ENCODE measurements at places on chromosomes 16 and 17.

DNA sequence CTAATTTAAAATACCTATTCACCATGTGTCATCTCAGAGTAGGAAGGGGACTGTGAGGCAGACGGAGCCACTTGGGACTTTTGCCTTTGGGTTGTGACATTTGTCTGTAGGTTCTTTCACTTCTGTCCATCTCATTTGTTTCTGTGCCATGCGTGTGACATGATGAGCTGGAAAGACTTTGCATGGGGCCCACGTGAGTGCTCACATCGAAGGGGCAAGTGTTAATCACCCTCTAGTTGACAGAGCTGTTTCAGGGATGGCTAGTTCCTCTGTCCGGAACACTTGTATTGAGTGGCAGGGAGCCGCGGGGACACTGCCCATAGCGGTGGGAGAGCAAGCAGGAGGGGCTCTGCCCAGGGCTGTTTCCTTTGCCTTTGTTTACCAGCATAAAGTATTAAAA is 112.0 kb downstream of the RPTOR start:
- no peak for DNase-seq

GRCh38 chr17:55510986-55511721 is at the start of gene SMIM36:
TSS of gene SMIM36 (minus strand) at chr17:55511452.
- no peak for DNase-seq

DNA sequence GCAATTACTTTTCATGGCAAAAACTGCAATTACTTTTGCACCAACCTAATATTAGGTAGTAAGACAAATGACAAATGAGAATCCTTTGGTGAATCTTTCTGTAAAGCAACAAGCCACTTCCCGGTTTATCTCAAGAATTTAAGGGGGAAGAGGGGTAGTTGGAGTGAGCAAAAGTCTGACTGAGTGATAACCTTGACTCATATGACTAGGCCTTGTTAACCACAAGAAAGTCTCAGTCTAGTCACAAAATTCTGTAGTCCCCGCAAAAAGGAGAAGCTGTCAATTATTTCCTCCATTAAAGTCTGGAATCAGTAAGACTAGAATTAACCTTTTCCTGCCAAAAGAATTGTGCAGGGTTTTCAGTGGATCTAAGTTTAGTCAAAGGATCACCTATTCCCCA is 72.2 kb upstream of the GNAO1 start:
- no peak for DNase-seq

- no peak for DNase-seq
These were observed 28.8 kb downstream of the POLR2A start for GRCh38 chr17:7512824-7513540.

DNA sequence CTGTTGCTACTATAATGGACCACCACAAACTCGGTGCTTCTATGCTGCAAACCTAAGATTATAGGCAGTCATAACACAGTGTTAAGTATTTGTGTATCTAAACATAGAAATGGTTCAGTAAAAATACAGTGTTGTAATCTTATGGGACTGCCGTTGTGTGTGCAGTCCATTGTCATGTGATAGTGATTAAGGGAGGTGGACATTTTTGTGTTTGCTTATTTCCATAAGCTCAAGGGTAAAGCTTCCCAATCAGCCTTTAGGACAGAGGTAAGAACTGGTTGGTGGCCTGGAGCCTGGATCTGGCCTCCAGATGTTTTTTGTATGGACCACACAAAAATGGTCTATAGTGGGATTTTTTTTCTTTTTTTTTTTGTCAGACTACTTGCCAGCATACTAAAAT is 29.9 kb downstream of the WWOX start:
- no peak for DNase-seq

DNA sequence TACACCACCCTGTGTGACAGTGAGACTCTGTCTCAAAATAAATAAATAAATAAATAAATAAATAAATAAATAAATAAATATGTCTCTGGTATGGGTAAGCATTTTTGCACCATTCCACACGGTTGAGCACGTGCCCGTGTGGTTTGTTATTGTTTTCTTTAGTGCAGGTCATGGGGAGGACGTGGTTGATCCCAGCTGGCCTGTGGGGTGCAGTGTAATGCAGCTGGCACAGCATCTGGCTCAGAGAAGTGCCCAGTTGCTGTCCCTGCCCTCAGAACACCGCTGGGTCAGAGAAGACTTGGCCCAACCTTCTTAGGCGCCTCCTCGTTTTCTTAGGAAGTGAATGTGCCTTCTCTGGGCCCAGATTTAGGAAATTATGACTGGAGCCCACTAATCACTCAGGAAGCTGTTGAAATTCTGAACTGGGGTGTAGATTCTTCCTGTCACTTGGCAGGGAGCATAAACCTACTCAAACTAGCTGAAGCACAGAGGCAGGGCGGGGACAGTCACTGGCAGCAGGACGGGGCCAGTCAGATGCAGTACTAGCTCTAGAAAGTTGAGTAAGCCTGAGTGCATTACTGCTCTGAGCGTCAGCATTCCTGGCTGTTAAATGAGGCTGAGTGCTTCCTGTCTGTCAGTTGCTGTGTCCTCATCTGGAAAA is 85.9 kb downstream of the SNX29 start:
- DNase-seq: no peak

DNA sequence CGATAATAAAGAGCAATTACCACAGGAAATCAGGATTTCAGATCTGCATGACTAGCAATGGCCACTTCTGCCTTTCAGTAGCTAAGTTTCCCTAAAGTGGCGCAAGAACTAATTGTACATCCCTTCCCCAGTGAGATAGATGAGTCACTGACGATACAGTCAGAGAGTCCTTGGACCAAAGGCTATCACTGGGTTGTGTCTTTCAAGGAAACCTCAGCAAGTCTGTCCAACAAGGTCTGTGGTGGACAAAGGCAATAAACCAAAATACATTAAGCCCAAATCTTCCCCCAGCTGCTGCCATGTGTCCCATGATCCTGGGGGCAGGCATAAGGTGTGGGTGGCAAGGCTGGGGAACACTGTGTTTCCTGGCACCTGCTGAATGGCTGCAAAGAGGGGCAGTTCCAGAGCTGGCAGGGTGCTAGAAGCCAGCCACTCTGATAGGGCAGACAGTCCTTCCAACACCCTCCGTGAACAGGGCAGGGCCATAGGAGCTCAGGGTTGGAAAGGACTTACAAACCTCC is 20.5 kb upstream of the MTMR4 start:
- no peak for DNase-seq

DNA sequence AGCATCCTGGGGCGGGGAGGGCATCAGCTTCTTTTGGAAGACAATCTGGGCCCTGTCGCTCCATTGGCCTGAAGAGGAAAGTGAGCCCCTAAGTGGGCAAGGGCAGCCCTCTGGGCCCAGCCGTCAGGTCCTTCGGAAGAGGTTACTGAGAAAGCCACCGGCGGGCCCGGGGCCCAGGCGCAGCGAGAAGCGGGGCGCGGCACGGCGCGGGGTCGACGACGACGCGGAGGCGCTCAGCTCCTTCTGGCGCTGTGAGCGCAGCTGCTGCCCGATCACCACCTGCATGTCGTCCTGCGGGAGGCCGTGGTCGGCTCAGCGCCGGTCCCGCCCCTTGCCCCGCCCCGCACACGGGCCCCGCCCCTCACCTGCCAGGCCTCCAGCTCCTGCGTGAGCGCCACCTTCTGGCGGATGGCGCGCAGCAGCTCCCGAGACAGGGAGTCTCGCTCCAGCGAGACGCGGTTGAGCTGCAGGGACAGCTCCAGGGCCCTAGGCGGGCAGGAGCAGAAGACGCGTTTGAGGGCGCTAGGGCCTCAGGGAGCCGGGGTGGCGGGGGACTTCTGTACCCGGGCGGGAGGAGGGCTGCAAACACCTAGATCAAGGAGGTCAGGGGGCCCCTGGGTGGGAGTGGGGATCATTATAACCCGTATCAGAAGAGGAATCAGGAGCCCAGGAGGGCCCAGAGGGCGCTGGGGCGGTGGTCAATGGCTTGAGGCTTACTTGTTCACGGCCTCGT is 4.3 kb downstream of the THOC6 start:
- peak; percentile 92 for DNase-seq

DNA sequence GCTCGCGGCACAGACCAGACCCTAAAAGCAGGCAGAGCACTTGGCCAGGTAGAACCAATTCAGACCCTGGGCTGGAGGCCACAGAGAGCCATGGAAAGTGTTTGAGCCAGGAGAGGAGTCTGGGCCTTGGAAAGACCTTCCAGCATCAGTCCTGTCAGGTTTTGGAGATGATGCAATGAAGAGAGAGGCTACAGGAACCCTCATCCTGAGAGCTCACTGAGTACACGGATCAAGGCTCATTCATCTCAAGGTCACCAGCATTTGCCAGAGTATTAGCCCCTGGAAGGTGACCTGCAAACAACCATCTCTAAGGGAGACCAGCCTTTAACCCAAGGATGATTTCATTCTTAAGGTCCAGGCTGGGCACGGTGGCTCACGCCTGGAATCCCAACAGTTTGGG is 27.8 kb downstream of the TLE7 start:
- no peak for DNase-seq

GRCh38 chr17:17902877-17903276 is 66.1 kb upstream of the SREBF1 start:
- no peak for DNase-seq

GRCh38 chr17:29219378-29220047 is 27.1 kb upstream of the CRYBA1 start:
- peak; percentile 80 for DNase-seq

GRCh38 chr16:4093495-4094126 is 22.6 kb downstream of the ADCY9 start:
- DNase-seq: no peak

- DNase-seq: no peak
These were observed 31.7 kb upstream of the NUDT16L1 start for GRCh38 chr16:4661661-4662060.

DNA sequence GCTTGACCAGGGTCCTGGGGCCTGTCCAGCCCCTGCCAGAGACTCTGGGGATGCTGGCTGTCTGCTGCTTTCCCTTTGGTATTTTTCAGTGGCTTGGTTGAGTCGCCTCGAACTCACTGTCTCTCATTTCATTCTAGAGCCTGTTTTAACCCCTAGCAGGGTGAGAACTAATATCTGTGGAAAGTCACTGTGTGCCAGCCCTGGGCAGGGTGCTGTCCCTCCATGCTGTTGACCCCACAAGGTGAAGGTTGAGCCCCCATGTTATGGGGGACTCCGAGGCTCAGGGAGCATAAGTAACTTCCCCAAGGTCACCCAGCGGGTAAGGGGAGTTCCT is 33.0 kb downstream of the DCAKD start:
- DNase-seq: no peak

- peak; percentile 80 for DNase-seq
These were observed 16.1 kb downstream of the G6PC3 start for GRCh38 chr17:44086364-44087311.

- DNase-seq: no peak
These were observed 3.2 kb downstream of the NDE1 start for GRCh38 chr16:15653227-15653626.

DNA sequence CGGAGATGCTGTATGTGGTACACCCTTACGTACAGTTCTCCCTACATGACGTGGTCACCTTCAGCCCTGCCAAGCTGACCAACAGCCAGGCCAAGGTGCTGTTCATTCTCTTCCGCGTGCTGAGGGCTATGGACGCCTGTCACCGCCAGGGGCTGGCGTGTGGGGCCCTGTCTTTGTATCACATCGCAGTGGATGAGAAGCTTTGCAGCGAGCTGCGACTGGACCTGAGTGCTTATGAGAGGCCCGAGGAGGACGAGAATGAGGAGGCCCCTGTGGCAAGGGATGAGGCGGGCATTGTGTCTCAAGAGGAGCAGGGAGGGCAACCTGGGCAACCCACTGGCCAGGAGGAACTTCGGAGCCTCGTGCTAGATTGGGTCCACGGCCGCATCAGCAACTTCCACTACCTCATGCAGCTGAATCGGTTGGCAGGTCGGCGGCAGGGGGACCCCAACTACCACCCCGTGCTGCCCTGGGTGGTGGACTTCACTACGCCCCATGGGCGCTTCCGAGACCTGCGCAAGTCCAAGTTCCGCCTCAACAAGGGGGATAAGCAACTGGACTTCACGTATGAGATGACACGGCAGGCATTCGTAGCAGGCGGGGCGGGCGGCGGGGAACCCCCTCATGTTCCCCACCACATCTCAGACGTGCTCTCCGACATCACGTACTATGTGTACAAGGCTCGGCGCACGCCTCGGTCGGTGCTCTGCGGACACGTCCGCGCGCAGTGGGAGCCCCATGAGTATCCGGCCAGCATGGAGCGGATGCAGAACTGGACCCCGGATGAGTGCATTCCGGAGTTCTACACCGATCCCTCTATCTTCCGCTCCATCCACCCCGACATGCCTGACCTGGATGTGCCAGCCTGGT is 1.4 kb downstream of the WDR81 start:
- DNase-seq: no peak

- no peak for DNase-seq
These were observed 75.3 kb downstream of the KSR1 start for GRCh38 chr17:27531469-27531961.

DNA sequence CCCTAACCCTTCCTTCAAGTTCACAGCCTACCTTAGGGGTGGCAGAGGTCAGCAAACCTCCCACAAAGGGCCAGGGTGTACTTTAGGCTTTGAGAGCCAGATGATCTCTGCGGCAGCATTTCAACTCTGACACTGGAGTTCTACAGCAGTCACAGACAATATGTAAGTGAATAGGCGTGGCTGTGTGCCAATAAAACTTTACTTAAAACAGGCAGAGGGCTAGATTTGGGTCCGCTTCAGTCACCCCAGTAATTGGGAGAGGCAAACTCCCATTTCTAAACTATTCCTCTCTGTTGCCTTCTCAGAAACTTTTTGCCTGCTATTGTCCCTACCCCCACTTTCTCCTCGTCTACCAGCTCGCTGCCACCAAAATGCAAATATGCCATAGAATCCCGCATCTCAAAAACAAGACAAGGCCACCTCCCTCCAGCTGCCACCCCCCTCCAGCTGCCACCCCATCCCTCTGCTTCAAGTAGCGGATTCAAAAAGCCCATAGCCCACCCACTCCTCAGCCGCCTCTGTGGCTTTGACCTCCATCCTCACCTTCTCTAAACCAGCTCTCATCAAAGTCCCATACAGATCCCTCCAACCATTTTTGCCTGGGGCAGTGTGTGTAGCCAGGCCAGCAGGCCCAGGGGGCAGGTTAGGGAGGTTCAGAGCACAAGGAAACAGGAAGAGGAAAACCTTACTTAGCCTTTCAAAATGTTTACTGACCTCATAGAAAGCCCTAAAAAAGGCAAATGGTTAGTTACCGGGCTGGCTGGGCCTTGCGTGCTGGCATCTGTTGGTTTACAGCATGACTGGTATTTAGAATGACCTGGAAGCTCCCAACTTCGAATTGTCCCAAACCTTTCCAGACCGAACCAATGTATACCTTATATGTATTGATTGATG is 19.9 kb upstream of the DNAH17 start:
- DNase-seq: no peak

- no peak for DNase-seq
These were observed 64.5 kb upstream of the CDH13 start for GRCh38 chr16:82562183-82562683.

- peak; percentile 56 for DNase-seq
These were observed 51.3 kb upstream of the FBXO47 start for GRCh38 chr17:39018267-39019134.

DNA sequence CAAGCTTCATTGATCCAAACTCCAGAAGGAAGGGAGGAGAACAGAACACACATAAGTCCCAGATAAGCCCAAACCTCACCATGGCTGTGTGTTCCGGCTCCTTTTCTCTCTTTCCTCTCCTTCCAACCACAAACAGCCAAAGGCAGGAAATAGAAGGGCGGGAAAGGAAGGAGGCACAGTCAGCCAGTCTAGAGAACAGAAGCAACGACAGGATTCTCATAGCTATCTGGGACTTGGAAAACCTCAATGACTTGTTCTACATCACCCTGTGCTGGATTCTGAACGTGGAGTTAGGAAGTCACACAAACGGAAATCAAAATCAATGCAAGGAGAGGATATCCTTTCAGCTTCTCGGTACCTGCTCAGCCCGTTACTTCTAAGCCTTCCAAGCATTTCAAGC is 9.0 kb downstream of the CRK start:
- no peak for DNase-seq
